ENCODE measurements at places on chromosomes 3 and 15.

DNA sequence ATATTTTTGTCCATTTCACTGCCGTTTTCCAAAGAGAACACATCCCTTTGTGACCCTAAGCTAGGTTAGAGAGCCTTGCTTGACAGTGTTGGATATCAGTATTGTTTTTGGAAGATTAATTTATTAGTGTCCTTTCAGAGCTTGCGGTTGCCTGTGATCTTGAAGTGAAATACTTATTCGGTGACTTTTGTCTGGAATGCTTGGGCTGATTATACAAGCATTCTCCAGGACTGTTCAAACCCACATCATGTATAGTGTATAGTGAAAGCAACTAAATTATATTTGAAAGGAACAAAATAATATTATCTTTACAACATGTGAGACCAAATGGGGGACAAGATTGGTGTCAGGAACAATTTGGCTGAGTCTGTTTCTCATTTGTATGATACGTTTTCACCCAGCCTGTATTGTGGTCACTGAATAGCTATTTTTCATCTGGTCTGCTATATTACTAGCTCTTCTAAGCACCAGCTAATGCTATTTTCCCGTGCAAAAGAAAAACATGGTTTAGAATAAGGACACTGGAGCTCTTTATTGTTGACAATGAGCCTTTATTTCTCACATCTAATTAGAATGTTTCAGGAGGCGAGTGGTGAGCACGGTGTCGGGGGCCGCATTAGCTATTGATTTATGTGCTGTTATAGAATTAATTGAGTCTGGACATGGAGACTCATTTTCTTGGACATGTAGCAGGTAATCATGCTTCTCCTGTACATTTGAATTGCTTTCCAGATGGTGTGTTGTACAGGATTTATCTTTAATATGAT is 158.1 kb downstream of the APBA2 start:
- DNase-seq, result no peak

DNA sequence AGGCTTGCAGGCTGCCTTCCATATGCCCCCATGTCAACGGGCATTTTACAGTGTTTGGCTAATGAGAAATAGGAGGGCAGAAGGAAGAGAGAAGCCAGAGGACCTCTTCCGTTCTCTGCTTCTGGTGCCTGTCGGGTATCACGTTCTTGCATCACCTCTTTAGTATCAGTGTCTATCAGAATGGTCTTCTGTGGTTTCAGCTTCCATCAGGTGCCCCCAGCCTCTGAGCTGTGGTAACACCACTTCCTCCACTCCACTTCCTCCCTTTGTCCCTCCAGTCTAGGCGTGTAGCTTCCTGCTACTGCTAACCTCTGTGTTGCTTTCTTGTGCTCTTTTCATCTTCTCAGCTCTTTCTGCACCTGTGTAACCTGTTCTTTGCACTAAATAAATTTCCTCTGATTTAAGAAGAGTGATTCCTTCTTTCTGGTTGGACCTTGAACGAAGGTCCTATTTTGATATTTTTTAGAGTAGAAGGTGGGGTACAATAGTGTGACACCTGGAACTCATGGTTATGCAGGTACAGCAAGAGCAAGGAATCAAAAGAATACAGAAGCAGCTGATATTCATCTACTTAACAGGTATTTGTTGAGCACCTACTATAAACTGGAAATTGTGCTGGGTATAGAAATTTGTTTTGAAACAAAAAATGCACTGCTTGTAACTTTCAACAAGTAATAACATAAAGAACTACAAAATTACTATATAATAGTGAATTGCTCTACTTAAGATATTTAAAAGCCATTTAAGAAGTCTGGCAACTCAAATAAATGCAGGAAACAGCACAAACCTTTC is 27.4 kb upstream of the FOXB1 start:
- no peak for DNase-seq

- DNase-seq, result peak; percentile 39
Measured at GRCh38 chr3:46089237-46090011, 62.1 kb upstream of the XCR1 start.

GRCh38 chr3:141076797-141077571 is 25.8 kb downstream of the SPSB4 start:
- DNase-seq, result no peak

GRCh38 chr15:55408012-55408928 is at the start of the genes CCPG1 and PIERCE2:
Gene CCPG1 (minus strand): TSS chr15:55408359. CDS start chr15:55389424, 18,935 bp downstream.
Gene PIERCE2 (plus strand): TSS chr15:55408495. CDS start chr15:55408769, 274 bp downstream.
- peak; percentile 95 for DNase-seq

DNA sequence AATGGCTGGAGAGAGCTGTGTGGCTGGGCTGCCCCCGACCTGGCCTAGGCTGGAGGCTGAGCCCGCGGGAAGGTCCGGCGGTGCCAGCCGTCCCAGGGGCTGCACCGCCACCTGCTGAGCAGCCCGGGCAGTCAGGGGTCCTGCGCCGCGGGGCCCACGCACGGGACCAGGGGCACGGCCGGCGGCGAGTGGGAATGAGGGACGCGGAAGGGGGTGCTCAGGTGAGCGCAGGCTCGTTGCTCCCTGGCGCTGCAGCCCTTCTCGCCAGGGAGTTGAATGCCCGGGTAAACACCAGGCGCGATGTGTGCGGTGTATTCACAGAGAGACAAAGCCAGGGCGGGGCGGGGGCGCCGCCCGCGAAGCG is 666 bp upstream of the SEMA3F start:
- no peak for DNase-seq

DNA sequence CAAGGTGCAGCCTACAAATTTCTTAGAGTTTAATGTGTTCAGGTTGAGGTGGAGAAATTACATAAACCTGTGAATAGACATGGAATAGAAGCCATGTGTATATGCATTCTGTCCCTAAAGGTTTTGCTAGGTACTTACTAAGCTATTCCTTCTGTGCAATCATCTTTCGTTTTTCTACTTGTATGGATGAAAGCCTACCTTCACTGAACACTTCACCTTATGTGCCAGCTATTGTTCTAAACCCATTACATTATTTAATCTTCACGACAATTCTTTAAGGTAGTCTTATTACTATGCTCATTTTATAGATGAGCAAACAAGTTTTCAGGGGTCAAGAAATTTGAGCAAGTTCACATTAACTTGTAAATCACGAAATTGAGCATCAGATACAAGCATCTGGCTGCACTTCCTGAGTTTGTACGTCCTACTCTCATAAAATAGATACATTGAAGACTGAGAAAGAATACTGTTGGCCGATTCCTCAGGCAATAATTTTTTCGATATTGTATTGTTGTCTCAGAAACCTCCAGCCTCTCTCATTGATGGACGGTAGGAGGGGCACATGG is 635 bp upstream of the RCN2 start:
- DNase-seq, result no peak

GRCh38 chr15:82186719-82187406 is 75.7 kb downstream of the EFL1 start:
- DNase-seq, result no peak

All from type B pancreatic cell (in vitro differentiated cells).